Stimulated activated CD8-positive, alpha-beta memory T cell treated with anti-CD3 and anti-CD28 coated beads, Interleukin-15, amount 100 ng/mL, for 24 hours (primary cell): ENCODE measurements at places on chromosomes 5 and 9.

DNA sequence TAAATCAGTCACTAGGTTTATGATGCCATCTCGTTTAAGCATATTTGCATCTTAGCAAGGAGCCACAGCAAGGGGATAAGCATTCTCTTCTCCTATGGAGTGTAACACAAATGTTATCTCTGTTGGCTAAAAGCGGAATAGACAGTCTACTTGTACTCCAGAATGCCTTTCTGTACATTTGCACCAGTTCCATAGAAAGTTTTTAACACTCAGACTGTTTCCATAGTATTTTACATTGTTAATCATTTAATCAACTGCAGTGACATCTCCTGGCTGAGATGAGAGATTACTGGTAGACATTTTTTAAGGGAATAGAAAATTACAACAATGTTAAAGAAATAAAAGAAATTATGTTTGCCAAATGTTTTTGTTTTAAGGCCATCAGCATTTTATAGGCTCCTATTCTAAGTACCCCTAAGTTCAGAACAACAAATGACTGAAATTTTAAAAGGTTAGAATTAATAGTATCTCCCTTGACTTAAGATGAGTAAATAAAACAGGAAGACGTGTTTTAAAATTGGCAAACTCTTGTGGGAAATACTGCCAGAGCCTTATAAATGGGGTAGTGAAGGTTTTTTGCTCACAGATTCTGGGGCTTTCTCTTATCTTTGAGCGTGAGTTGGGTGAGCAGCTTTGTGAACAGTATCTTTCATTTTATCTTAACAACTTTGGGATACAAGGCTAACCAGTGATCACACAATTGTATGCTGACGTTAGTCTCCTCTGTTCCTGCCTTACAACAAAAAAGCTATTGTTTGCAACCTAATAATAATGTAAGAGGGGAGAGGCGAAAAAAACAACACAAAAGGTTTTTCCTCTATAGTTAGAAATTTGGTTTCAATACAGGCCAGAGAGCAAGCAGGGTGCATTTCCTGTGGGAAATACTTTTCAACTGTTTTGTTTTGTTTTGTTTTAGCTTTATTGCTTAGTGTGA, 294.3 kb downstream of the FBXL7 start:
- no peak for DNase-seq

DNA sequence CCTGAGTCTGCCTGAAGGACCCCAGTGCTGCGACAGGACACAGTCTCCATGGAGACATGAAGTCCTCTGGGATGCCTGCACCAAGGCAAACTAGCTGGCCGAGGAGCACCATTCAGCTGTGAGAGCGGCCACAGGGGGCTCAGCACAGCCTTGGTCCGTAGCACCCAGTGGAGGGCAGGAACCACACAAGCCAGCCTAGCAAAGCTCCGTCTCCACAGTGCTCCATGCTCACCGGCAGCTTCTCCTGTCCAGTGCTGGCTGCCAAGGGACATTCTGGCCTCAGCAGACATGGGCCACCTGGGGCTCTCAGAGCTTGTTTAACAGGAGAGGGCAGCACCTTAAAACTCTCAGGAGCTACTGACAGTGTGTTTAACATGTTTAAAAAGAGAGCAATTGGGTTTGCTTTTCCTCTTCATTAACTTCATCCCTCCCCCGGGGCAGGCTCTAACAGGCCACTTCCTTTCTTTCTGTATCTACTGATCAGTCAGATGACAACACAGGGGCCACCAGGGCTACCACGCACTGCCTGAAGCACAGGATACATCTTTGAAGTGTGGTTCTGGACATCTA, 57.0 kb downstream of the SECISBP2 start:
- DNase-seq = no peak

GRCh38 chr9:134328341-134328840, 2.1 kb downstream of the RXRA start:
- DNase-seq = no peak

GRCh38 chr9:120971938-120972337, 45.3 kb upstream of the TRAF1 start:
- no peak for DNase-seq

- no peak for DNase-seq
Observed at GRCh38 chr5:14265570-14265969, 122.4 kb downstream of the TRIO start.
